ENCODE measurements at places on chromosomes 5 and 9. TPM values are rescaled to one million over a fixed set of nuclear protein-coding genes. Genes with fewer than 3 reads are reported as not detected.

ISL1 gene
- not detected for total RNA-seq

DMRT3 gene
- total RNA-seq: not detected

NAIP gene
- 0.78 TPM for total RNA-seq

SLC9A3 gene
- total RNA-seq: 0.88 TPM

WHRN gene
- total RNA-seq: 1.7 TPM

TMEM174 gene
- not detected for total RNA-seq

CAPSL gene
- not detected for total RNA-seq

- no peak for DNase-seq
These were observed 11.3 kb downstream of the RAPGEF1 start for GRCh38 chr9:131728546-131728910.

DNA sequence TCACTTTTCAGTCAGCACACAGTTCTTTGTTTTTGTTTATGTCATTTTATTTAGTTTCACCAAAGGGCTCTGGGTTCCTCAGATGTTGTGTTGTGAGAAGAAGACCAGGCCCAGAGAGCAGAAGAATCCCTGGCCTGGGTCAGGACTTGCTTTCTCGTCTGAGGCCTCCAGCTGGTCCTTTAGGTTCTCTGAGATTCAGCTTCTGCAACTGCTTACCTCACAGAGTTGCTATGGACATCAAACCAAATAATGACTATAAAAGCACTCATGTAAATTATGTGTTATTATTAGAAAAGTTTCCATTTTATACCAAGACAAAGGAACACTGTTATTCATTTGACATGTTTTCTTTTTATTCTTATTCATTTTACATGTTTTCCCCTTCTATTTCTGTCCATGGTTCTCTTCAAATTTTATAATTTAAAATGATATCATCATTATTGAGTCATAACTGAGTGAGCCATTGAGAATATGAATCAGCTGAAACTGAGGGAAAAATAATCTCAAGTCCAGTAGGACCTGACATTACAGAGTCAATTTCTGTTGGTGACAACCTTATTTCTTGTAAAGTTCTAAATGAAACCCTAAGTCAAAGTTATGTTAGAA, 44.0 kb upstream of the GLRX start:
- no peak for DNase-seq

GRCh38 chr9:100104314-100104713, 5.3 kb downstream of the INVS start:
- DNase-seq: no peak

GRCh38 chr5:5544094-5544663, 121.7 kb downstream of the ICE1 start:
- DNase-seq: no peak

- DNase-seq: no peak
These were observed 66.4 kb downstream of the POU5F2 start for GRCh38 chr5:93674866-93675459.

DNA sequence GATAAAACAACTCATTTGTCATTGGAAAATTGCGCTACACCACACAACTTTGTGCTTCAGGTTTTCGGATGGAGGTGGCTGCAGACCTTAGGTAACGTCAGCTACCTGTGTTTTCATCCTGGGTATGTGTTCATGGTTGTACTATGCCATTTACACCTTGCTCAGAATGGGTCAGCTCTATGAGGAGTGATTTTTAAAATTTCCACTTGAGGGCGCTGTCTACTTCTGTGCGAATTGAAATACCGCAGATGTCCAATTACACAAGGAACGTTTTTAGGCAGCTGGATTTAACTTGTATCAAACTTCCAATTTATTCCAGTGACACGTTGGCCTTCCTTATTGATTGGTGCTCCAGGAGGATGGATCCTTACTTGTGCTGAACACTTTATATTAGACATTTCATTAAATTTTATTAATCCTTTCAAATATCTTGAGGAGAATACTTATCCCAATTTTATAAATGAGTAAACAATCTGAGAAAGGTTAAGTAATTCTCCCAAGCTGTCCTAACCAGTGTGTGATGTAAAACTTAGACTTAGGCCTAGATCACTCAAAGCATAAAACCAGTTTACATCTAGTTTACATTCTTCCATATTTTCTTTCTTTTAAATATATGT, 23.4 kb downstream of the DMRTA1 start:
- DNase-seq: peak; percentile 35

- no peak for DNase-seq
These were observed 15.2 kb upstream of the CPEB4 start for GRCh38 chr5:173872957-173873305.
